Stimulated activated CD8-positive, alpha-beta memory T cell treated with anti-CD3 and anti-CD28 coated beads, Interleukin-15, amount 100 ng/mL, for 4 hours (primary cell): ENCODE measurements at places on chromosomes 4 and X.
A peak's percentile ranks its signal among the peaks of the same experiment; 100 is the strongest.

- DNase-seq = no peak
These were observed 31.5 kb downstream of the PALLD start for GRCh38 chr4:168528131-168528949.

GRCh38 chrX:87578978-87579377, 61.4 kb downstream of the KLHL4 start:
- no peak for DNase-seq

GRCh38 chr4:146112389-146112788, 63.1 kb upstream of the LSM6 start:
- DNase-seq = no peak

DNA sequence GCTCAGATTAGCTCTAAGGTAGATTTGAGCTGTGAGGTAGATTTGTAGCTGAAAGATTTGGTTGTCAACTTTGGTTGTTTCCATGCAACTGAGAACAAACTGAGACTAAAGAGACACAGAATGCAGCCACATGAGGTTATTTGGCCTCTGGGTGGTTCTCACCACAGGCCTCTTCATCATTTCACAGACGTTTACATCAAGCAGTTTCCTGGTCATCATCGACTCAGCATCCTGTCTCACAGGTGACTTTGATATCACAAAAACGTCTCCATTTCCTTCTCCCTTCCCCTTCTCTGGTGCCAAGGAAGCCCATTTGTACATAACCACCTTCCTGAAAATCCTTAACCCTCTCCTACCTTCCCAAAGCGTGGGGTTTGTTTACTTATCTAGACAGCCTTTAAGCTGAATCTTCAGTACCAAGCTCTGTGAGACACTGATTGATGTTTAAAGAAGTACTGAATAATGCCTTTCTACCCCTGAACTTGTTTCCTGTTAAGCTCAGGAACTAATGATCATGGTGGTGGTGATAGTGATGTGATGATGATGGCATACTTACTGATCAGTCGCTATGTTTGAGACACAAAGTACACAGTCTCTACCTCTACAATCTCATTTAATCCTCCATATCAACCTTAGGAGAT, 81.9 kb downstream of the FAM114A1 start:
- no peak for DNase-seq

DNA sequence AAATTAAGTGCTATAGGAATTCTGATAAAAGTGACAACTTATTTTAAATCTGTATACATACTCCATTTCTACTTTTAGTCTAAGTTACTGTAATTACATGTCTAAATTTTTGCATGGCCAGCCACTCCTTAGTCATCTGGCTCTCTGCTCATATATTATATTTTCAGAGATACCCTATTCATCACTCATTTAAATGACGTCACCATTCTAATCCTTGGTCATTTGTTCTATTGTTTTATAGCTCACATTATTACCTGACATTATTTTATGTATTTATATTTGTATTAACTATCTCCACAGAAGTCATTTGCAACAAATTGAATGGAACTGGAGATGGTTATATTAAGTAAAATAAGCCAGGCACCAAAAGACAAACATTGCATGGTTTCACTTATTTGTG, 179.6 kb upstream of the CXorf51A start:
- DNase-seq = no peak

DNA sequence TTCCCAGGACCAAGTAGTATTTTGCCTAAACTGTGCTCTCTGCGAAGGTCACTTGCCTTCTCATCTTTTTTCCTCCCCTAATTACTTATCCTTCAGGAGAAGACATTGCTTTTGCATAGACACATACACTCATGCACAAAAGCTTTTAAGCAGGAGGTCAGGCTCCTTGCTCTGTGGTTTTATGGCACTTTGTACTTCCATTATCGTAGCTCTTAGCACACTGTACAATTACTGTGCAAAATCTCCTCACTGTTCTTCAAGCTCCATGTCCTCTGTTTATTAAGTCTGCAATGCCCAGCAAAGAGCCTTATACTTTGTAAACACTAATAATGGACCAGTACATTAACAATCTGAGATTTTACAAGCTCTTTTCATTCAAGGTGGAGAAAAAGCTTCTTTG, 188.4 kb upstream of the GNPDA2 start:
- DNase-seq = no peak

- DNase-seq = no peak
These were observed 35.4 kb downstream of the RBBP7 start for GRCh38 chrX:16834806-16835205.

GRCh38 chr4:24229978-24230377, 340.1 kb upstream of the PPARGC1A start:
- DNase-seq = no peak

DNA sequence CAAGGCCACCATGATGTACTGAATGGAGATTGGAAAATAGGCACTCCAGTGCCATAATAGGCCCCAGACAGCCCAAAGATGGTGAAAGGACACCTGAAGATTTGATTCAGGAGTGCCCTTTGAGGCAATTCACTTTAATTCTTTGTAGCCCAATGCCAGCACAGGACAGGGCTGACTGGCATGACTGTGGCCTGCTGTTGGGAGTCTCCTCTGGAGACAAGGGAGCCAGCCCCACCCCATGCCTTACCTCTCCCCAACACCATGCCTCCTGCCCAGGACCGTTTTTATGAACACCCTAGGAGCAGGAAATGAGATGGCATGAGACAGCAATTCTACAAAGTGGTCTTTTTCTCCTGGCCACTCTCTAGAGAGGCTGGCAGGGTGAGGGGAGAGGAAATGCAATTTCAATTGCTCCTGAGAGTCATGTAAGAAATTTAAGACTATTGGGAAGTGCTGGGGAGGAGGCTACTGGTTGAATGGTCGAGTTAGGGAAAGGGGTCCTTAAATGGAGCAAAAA, 94.2 kb upstream of the MAMLD1 start:
- no peak for DNase-seq

- no peak for DNase-seq
These were observed 68.8 kb downstream of the PCDH18 start for GRCh38 chr4:137463377-137464003.

- DNase-seq = no peak
These were observed 82.1 kb upstream of the IQCM start for GRCh38 chr4:149897783-149898182.

GRCh38 chr4:38167973-38168372, 207.8 kb downstream of the PTTG2 start:
- DNase-seq = no peak

DNA sequence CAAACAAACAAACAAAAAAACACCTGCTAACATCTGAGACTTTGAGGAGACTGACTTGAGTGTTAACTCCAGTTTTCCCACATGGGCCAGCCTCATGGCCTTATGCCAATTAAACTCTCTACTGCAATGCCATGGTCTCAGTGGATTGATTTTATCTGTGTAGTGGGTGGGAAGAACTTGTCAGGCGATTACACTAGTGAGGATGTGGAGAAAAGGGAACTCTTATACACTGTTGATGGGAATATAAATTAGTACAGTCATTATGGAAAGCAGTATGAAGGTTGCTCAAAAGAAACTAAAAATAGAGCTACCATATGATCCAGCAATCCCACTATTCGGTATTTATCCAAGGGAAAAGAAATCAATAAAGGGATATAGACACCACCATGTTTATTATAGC, 12.8 kb upstream of the XIAP start:
- DNase-seq = no peak

DNA sequence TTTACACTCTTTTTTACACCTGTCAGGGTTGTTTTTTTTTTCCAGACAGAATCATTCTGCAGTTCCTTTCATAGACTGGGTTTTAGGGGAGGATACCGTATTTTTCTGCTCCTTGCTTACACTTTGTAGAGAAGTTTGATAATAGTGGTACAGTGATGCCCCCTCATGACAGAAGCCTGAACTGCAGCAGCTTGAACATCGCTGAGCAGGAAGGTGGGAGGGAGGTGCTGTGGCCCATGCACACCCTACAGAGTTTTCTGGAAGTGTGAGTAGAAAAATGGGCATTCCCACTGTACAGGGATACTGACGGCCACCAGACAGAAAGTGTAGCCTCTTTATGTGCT, 54.5 kb downstream of the RAB40A start:
- peak; percentile 4 for DNase-seq

- DNase-seq = no peak
These were observed 231.5 kb downstream of the SLC7A11 start for GRCh38 chr4:138010639-138011038.

DNA sequence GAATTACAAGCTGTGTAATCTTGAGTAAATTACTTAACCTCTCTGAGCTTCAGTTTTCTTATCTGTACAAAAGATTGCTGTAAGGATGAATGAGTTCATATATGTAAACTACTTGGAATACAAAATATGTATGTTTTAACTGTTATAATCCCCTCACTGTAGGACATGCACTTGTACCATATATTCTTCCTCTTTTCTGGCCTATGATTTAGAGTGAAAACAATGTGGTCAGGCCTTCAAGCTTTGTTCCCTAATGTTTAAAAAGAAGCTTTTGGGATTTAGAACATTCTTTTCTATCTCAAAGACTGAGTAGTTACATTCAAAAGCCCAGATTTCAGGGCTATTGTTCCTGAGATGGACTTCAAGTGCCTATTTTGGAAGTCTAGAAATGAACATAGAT, 26.7 kb upstream of the GPRIN3 start:
- no peak for DNase-seq

GRCh38 chr4:140162596-140162995, 8.6 kb upstream of the MAML3 start:
- DNase-seq = no peak

- DNase-seq = no peak
These were observed 248.1 kb downstream of the EVC2 start for GRCh38 chr4:5460106-5460801.

DNA sequence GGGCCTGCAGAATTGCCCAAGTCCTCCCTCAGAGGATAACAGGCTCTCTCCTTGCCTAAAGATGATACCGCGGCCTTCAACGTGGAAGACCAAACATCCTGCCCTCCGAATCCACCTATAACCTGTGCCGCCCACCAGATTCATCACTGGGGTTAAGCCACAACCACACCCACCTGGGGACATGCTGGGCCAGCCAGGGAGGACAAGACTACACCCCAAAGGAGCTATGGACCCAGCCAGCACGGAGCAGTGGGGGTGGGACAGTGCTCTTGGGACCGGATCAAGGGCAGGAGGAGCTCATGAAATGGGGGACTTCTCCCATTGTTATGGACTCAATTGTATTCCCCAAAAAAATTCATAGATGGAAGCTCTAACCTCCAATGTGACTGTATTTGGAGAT, 6.8 kb upstream of the MAN2B2 start:
- DNase-seq = no peak

- DNase-seq = no peak
These were observed 178.1 kb upstream of the CPEB2 start for GRCh38 chr4:14824189-14824588.

DNA sequence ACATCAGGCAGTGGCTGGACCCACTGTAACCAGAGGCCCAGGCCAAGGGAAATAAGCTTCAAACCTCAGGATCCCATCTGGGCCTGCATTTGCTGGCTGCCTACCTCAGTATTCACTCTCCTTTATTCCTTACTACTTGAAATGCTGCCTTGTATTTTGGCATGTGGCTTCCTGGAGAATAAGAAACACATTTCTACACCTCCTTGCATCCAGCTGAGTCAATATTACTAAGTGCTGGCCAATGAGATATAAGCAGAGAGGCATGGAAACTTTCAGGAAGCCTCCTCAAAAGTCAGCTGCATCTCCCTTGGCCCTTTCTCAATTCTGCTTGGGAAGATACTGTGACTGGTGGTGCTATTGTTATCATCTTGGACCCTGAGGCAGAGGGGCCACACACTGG, 59.8 kb upstream of the RELL1 start:
- no peak for DNase-seq

DNA sequence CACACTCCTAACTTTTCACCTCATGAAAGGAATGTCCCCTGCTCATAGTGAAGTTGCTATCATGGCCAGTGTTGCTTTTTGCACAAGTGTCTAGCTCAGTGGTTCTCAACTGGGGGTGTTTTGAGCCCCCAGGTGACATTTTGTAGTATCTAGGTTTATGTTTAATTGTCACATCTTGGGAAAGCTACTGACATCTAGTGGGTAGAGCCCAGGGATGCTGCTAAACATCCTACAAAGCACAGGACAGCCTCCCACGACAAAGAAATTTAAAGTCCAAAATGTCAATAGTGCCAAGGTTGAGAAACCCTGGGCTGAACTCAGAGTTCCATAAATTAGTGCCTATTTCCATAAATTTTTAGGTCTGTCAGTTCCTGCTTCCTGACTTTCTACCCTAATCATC, 70.7 kb upstream of the HCCS start:
- no peak for DNase-seq

DNA sequence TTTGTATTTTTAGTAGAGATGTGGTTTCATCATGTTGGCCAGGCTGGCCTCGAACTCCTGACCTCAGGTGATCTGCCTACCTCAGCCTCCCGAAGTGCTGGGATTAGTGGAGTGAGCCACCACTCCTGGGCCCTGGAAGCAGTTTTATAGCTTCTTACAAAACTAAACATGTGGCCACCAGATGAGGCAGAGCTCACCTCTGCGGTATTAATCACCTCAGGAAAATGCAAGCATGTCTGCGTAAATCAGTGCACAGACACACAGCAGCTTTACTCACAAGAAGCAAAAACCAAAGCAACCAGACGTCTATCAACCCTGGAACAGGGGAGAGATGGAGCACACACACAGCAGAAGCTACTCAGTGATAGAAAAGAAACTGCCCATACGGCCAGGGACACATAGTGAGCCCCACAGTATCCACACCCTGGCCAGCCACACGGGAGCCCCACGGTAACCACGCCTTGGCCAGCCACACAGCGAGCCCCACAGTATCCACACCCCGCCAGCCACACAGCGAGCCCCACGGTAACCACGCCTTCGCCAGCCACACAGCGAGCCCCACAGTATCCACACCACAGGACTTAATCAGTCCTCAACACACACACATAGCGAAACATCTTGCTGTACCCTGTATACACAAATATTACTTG, 30.2 kb downstream of the PPP2R3B start:
- DNase-seq = no peak

DNA sequence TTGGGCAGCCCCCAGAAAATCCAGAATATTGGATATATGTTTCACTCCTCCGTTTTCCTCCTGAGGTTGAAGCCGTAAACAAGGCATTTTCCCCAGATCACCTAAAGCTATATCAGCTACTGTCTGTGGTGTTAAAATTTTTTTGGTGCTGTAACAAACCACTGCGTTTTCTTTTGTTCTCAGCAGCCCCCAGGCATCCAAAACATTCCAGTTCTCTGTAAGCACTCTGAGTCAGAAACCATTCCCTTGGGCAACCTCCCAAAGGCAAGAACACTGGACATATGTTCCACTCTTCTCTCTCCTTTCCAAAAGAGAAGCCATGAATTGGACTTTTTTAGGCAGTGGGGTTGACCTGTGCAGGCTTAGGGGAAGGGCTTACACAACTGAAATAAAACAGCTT, 310.9 kb downstream of the MID1IP1 start:
- DNase-seq = no peak

DNA sequence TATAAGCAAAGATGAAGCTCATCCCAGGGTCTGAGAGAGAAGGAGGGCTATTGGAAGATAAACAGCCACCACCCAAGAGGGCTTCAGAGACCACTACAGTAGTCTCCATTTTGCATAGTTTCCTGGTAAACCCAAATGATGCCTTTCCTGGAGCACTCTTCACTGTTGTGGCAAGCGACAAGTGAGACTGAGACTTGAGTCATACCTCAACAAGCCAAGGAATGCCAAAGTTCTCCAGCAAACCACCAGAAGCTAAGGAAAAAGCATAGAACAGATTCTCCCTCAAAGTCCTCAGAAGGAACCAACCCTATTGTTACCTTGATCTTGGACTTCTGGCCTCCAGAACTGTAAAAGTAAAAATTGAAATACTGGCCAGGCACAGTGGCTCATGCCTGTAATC, 65.9 kb downstream of the LARP7 start:
- no peak for DNase-seq

- DNase-seq = no peak
These were observed 19.7 kb downstream of the CXCL3 start for GRCh38 chr4:74018771-74019170.
